ENCODE measurements at places on chromosomes 3 and 15. TPM values are rescaled to one million over a fixed set of nuclear protein-coding genes. Genes with fewer than 3 reads are reported as not detected.

LYZL4 gene
- not detected for polyA plus RNA-seq

DUOXA2 gene
- polyA plus RNA-seq = 0.14 TPM

DNA sequence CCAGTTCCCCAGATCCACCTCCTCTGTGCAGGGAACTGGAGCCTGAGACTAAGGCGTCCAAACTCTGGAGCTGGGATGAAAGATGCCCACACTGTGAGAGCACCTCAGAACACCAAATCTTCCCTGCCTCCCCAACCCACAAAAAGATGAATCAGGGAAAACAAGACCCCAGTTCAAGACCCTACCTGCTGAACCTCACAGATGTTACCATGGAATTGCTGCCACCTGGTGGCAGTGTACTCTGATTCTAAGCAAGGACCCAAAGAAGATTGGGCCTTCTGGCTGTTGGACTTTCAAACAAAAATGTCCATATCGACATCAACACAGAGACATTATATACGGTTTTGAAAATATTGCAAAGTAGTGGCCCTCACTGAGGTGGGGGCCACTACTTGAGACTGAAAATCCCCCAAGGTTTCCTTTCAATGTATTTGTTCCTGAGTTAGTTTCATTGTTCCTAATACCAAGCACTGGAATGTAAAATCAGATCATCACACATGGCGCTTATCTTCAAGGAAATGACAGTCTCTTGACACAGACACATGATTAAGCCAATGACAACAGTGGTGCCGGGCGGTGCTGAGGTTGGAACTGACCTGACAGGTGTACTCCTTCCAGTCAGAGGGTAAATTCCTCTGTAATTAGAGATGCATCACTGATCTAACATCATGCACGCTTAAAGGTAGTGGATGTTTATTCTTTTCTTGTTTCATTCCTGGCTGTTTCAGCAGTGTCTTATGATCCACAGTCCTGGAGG lies 67.6 kb downstream of the SLC6A11 start:
- DNase-seq = no peak

- DNase-seq = no peak
These were observed 854 bp downstream of the CLEC3B start for GRCh38 chr3:45026957-45027356.

DNA sequence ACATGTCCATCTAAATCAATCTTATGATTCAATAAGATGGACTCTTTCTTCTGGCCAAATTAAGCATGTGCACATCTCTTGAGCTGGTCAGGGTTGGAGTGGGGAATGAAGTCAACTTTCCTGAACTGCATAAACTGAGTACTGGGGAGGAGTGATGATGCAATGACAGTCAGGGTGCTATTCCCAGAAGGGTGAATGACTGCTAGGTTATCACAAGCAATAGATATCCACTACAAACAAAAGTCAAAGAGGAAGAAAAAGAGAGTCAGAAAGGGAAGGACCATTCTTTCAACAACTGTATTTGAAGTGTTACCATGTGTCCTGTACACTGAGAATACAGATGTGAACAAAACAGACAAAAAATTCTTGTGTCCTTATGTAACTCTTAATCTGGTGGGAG lies 70.0 kb downstream of the ALCAM start:
- no peak for DNase-seq

GRCh38 chr3:156681002-156681401 lies 6.6 kb downstream of the TIPARP start:
- DNase-seq = peak; percentile 42
